NCI-H1694 (cell line): ENCODE measurements at places on chromosomes 1 and 21.
A peak's percentile ranks its signal among the peaks of the same experiment; 100 is the strongest.

DNA sequence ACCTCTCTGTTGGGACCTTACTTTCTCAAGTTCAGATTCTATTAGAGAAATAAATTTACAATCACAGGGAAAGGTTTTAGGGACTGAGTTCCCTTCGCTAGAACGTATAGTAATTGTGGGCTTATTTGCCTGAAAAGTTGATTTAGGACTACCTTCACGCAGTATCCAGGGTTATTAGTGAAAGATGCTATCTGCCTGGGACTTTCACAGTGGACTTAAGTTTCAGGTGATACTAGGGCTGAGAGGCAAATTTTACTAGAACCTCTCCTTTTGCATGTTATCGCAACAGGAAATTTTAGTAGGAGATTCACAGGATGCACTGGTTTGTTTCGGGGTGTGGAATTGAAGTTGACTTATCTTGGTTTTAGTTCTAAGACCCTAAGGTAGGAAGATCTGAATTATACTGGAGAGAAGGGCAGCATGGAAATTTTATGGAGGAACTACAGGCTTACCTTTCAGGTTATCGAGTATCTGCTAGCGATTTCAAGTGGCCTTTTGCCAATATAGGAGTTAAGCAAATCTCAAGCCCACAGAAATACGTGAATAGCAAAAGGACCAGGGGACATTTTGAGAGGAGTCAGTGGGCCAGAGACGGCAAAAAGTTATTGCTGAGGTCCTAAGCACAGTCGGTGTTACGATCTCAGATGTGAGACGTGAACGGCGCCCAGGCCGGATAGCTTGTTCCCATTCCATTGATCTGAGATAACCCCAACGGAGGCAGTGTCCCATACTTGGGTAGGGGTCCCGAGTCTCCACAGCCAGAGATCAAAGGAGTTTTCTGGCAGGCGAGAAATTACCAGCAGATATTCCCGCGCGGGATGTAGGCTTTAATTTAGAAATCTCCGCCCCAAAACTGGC, 723 bp upstream of the GNAI3 start:
- DNase-seq = no peak

DNA sequence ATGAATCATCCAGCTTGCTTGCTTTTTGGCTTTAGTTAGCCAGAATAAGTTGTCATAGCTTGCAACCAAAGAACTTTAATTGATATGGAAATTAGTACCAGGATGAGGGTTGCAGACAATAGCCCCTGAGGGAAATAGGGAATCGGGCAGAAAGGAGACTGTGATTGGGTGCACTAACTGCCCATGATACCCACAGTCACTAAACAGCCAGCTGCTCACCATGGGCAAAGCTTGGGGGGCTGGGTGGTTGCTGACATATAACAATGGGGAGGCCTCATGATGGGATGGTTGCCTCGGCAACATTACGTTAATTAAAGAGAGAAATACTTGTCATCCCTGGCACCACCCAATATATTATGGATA, 17.8 kb upstream of the PLA2G2E start:
- DNase-seq = no peak

DNA sequence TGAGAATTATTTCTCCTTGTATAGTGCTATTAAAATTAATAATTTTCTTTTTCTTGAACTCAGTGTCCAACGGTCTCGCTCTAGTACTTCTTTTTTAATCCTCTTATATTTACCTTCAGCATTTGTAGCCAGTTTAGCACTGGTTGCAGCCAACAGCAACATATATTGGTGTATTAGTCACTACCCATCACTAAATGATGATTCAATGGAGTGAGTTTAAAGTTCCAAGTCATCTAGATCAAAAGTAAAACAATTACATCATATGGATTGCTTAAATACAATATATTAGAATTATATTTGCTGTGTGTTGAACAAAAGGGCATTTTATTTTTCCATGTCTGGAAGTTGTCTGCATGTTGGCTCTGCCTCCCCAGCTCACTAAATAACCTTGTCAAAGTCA, 591.8 kb downstream of the ADGRL2 start:
- no peak for DNase-seq

- no peak for DNase-seq
These were observed 72.6 kb downstream of the ATP6V1G3 start for GRCh38 chr1:198467907-198468306.

DNA sequence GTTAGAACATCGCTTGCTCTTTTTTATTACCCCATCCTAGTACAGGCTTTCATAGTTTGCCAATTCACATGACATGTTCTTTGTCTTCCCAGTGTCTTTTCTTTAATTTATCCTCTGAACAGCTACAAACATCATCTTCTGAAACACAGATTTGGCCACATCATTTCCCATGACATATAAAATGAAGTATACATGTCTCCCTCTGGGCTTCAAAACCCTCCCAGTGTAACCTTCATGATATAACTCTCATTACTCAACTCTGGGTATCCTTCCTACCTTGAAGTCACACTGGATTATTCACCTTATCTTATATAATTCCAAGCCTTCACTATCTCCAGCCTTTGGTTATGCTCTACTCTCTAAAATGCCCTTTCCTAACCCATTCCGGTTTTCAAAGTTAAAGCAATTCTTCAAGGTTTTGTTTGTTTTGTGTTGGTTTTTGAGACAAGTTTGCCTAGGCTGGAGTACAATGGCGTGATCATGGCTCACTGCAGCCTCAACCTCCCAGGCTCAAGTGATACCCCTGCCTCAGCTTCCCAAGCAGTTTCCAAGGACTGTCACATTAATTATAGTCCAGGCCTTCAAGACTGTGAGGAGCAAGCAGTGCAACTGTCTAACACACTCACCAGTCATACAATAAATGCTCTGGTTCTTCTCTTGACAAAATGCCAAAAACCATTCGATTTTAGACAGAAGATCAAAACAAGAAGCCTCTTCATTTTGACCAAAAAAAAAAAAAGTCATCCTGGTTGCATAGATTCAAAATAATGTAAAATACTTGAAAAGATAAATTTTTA, 5.8 kb downstream of the RGS1 start:
- DNase-seq = no peak

DNA sequence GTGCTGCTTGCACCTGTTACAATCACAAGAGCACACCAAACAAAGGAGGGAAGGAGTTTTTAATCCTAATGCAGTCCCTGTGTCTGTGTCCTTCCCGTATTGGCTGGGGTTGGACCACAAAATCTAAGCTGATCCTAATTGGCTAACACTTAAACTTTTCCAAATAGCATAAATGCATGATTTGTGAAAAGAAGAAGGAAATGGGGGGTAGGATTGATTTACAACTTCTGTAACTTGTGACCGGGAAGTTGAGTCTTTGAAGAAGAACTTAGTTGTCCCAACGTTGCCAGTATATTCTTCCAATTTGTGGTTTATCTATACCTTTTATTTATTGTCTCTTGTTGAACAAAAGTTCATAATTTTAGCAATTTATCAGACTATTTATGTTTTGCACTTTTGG, 11.8 kb upstream of the IPP start:
- no peak for DNase-seq

DNA sequence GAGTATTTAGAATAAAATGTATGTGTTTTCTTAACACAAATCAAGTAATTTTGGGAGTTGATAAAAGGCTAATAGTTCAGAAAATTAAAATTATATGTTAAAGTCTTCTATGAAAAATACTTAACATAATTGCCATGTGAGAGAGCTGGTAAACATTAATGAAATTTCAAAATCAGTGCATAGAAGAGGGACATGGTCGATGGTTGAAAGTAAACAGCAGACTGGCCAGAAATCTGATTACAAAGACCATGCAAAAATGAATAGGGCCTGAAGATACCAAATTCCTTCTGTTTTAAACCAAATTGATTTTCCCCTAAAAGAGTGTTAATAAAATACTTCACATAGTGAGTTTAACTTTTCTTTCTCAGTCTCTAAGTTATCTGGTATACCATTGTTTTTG, 128.3 kb downstream of the GABPA start:
- DNase-seq = no peak

DNA sequence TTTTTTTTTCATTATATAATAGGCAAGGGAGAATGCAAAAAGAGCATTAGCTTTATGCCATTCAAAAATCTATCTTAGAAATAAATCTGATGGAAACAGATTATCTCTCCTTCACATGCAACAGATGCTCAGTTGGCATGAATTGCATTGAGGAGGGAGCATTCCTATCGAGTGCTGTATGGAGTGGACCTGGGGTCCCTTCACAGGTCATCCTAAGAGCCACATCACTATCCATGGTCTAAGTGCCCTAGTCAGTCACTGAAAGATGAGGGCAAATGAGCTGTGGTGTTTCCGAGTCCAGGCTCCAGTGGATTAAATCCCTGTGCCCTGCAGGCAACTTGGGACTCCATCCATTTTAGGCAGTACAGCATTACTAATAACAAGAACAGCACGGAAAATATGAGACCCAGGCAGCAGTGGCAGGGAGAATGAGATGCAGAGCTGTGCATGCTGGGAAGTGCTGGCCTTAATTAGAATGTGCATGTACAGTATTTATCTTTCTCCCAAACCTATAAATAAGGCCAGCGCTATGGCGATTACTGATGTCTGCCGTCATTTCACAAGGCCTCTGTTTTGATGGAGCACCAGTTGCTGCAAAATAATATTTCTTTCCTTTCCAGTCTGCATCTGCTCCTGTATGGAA, 512.3 kb upstream of the PLXNA2 start:
- DNase-seq = no peak

DNA sequence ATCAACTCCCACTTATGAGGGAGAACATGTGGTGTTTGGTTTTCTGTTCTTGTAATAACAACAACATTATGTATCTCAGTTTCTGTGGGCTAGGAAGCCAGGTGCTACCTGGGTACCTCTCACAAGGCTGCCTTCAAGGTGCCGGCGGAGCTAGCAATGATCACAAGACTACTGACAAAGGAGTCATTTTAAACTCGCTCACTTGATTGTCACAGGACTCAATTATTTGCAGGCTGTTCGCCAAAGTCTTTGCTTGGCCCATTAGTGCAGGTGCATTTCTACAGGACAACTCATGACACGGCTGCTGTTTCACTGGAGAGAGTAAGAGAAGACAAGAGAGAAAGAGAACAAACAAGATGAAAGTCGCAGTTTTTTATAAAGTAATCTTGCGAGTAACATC, 1237.4 kb upstream of the TMPRSS15 start:
- DNase-seq = no peak

DNA sequence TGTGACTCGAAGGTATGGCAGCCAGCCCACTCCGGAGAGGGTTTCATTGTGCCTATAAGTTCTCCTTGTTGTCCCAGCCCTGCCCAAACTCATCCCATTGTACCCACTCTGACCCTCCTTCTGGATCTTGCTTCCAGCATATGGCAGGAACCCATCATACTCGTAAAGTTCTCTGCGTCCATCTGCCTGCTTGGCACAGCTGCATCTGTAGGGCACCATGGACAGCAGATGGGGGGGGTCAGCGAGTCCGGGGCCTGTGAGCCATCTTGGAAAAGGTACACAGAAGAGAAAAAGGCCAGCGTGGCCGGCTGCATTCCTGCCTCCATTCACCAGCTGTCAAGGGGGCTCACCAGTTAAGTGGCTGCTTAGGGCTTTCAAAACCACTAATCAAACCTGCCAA, 94.9 kb upstream of the IGSF21 start:
- DNase-seq = peak; percentile 80

- DNase-seq = no peak
These were observed 10.2 kb upstream of the CAMK2N1 start for GRCh38 chr1:20496241-20496661.

DNA sequence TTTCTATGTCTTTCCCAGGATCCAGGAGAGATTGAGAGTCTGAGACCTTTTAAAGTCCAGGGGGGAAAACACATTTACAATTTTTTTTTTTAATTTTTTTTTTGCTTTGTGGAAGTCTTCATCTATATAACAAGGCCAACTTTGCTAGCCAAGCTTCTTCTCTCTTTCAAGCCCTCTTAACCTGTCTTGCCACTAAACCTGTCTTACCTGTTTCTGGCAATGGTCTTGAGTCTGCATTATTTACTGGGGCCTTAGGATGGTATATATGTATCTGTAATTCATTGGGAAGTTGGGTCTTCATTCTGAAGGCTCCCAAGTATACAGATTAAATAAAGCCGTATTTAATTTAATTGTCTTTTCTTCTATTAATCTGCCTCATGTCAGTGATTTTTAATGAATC, 750.9 kb upstream of the B3GALT2 start:
- no peak for DNase-seq

DNA sequence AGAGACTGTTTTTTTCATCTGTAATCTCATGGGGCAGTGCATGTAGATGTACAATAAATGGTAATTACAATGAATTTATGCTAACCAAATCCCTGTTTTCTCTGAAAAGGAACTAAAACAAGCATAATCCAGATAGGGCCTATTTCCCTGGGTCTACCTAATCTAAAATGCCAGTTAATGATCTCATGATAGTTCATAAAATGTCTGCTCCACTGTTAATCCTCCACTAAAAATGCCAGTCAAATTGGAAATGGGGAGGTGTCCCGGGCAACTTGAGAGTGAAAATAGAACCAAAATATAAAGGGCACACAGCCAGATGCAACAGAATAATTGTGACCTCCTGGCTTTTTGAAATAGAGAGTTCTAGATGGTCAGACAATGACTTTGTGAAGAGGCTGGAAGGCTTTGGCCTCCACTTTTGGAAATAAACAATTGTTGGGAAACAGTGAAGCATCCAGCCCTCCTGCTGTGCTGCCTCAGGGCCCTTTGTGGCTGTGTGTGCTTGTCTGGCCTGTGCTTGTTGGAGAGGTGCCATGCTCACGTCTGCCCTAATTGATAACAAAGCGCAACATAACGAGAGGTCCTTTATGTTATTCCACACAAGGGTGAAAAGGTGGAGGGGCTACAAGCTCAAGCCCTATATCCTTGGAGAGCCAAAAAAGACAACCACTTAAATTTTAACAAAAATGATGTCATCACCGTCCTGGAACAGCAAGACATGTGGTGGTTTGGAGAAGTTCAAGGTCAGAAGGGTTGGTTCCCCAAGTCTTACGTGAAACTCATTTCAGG, 97.7 kb downstream of the ATP5PO start:
- DNase-seq = peak; percentile 11

- no peak for DNase-seq
These were observed 19.4 kb downstream of the EPS15 start for GRCh38 chr1:51499694-51500093.

DNA sequence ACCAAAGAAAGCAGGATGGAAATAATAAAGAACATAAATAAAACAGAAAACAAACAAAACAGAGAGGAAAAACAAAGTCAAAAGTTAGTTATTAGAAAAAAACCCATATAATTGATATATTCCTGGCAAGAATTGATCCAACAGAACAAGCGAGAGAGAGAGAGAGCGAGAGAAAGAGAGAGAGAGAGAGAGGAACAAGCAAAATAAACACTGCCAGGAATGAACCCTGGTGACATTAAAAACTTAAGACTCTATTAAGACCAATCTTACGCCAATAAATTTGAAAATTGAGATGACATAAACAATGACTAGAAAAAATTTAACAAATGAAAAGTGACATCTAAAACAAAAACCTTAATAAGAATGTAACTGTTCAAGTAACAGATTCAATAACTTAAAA, 64.1 kb downstream of the COP1 start:
- no peak for DNase-seq

GRCh38 chr1:114671011-114671938, 1.4 kb upstream of the DENND2C start:
- DNase-seq = peak; percentile 18
